Effector memory CD8-positive, alpha-beta T cell (primary cell): ENCODE measurements at places on chromosomes 6 and 20.
A peak's percentile ranks its signal among the peaks of the same experiment; 100 is the strongest.

GRCh38 chr20:50969435-50969834 lies 10.8 kb downstream of the MOCS3 start:
- DNase-seq = no peak

DNA sequence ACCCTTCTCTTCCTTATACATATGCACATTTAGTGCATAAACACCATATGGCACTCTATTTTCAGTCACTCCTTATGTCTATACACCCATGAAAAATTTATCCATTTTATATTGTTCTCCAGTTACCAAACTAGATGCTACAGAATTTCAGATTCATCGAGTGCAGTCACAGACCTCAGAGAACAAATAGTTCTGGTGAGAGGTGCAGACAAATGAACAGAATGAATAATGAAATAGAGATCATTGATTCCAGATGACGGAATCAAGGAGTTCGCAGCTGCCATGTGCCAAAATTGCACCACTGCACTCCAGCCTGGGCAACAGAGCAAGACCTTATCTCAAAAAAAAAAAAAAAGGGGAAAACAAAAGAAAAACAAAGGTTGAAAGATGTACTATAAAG lies 214.8 kb upstream of the CEP162 start:
- no peak for DNase-seq

DNA sequence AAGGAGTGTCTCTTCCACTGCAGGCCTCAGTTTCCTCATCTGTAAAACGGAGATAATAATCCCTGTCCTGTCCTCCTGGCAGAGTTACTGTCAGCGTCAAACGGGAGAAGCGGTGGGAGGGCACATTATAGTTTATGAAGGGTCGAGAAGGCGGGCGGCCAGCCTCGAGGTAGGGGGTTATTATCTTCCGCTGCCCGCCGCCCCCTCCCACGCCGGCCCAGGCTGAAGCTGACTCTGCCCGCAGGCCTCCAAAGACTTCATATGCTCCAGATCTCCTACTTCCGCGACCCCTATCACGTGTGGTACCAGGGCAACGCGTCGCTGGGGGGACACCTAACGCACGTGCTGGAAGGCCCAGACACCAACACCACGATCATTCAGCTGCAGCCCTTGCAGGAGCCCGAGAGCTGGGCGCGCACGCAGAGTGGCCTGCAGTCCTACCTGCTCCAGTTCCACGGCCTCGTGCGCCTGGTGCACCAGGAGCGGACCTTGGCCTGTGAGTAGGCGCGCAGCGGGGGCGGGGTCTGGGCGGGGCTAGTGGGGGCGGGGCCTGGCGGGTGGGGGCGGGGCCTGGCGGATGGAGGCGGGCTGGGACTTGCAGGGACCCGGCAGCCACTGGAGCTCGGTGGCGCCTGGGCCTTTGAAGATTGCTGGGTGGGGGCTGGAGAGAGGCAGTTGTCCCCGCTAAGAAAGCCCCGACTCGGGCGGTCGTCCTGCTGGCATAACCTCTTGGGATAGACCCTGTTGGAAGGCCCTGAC lies 2.8 kb downstream of the PROCR start:
- no peak for DNase-seq

DNA sequence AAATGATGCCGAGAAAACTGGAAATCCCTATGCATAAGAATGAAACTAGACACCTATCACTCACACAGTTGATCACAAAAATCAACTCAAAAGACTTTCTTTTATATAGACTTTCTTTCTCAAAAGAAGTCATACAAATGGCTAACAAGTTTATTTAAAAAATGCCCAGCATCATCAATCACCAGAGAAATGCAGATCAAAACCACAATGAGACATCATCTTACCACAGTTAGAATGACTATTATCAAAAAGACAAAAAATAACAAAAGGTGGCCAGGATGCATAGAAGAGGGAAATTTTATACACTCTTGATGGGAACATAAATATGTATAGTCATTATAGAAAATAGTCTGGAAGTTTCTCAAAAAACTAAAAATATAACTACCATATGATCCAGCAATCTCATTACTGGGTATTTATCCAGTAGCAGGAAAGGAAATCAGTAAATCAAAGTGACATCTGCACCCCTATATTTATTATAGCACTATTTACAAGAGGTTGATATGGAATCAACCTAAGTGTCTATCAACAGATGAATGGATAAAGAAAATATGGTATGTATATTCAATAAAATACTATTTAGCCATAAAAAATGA lies 3.4 kb upstream of the RNF217 start:
- no peak for DNase-seq

DNA sequence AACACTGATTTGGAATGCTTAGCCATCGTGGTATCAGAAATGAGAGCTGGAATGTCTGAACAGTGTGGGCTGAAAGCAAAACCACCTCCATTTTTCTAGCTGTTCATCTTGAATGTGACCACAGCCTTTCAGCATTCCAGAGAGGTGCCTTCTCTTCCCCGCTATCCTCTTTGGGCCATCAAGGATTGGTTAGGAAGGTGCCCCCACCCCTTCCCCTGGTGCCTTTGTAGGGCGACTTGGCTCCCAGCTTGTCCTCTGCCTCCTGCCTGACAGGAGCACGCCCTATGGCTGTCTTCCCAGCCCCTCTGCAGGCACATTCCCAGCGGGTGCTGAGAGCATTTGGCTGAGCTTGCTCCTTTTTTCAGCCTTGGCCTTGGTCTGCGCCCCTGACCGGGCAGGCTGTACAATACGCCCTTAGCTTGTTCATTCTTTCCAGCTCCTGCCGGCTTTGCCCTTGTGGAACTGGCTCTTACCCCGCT lies 97.5 kb downstream of the ARMC2 start:
- DNase-seq = no peak

- no peak for DNase-seq
Measured at GRCh38 chr6:131669891-131670290, 31.3 kb downstream of the OR2A4 start.

GRCh38 chr20:611843-612185 lies 1.7 kb upstream of the TCF15 start:
- DNase-seq = no peak

DNA sequence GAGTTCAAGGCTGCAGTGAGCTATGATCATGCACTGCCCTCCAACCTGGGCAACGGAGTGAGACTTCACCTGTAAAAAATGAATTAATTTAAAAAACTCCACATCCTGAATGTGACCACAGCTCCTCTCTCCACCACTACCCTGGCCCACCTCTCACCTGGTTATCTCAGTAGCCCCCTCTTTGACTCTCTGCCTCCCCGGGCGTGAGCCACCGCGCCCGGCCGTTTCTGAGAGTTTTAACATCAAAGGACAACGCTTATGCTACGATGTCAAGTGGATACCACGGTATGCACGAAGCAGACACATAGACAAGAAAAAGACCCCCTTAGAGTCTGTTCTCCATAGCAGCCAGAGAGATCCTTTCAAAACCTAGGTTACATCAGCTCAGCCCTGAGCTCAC lies 48.7 kb downstream of the FGD2 start:
- no peak for DNase-seq

DNA sequence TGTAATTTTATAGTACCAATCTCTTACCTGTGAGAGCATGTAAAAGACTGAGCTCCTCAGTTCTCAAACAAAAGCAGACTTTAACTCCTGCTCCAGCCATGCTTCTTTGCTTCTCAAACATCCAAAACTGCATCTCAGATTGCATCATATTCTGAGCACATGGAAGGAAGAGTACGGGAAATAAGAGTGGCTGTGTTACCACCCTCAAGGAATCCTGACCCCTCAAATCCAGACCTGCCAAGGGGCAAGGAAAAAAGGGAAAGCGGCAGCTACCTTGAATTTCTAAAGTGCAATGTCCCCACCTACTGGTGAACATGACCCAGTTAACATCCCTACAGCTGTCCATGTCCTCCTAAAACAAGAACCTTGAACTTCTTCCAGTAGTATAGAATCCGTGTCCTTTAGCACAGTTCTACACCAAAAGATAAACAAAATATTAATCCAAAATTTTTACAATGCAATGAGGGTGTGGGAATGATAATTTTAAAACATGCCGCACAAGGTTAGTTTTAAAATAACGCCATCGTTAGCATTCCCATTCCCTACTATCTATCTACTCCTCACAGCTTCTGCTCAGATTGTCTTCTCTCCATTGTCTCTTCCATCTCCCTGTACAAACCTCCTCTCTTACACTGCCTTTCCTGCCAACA lies 34.1 kb upstream of the HLA-DQB1 start:
- peak; percentile 39 for DNase-seq

DNA sequence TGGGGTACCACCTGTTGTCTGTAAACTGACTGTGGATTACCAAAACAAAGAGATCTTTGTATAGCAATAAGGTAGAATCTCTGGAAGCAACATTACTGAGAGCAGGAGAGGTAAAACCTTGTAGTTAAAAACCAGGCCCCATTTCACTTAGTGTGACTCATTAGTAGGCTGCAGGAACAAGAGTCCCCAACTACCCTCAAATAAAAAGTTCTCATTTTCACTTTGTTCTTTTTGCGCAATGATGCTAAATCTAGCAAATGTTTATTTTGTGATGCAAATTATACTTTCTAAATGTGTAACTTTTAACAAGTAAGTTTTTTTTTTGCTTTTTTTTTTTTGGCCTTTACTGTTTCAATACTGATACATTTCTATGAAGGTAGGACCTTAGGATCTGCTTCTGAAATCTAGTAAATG lies 67.1 kb downstream of the ESF1 start:
- DNase-seq = no peak

DNA sequence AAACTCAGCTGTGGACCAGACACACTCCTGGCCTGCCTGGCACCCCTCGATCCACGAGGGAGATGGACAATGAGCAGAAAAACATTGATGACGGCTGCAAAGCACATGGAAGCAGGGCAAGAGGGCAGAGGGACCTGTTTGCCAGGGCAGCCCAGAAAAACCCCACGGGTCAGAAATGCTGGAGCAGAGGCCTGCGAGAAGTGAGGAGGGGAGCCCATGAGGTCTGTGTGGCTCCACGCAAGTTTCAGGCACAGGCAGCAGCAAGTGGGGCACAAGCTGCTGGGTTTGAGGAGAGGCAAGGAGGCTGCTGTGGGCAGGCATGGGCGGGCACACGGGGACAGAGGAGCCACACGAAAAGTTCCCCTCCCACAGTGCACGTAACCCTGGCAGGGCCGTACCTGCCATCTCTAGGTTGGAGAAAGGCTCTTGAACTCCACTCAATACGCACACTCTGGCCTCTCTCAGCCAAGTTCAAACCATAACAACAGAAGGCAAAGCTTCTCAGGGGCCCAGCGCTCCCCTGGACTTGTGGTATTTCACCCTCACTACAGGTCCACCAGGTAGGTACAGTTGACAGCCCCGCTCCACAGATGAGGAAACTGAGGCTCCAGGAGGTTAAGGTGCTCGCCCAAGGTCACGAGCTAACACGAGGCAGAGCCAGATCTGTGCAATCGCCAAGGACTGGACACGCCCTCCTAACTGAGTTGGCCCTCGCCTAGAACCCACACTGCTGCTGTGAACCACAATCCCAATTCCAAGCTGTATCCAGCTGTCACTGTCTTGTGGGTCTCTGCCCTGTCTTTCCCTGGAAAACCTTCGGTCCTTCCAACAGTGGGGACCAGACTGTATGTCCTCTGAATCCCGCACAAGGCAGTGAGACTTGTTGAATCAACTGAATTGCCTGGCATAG lies 108.2 kb downstream of the NOL4L start:
- DNase-seq = no peak

GRCh38 chr6:143059663-143060353 lies 881 bp upstream of the AIG1 start:
- no peak for DNase-seq

- DNase-seq = peak; percentile 27
Measured at GRCh38 chr6:193773-194310, 98.4 kb upstream of the DUSP22 start.

- no peak for DNase-seq
Measured at GRCh38 chr20:924639-925038, 8.5 kb upstream of the ANGPT4 start.

DNA sequence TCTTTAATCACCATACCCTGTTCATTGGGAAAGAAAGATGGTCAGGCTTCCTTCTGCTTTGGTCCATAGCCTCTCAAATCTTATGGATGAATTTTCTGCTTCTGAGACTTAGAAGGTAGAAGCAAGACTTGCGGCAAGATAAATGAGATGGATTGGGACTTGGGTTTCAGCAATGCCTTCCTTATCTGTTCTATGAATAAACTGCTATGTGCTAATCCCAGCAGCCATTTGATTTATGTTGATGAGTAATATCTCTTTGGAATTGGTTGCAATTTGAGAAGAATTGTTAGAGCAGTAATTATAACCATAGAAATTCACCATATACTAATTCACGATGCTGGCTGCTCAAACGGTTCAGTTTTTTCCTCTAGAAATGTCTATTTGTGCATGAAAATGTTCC lies 48.3 kb downstream of the TXLNB start:
- no peak for DNase-seq

DNA sequence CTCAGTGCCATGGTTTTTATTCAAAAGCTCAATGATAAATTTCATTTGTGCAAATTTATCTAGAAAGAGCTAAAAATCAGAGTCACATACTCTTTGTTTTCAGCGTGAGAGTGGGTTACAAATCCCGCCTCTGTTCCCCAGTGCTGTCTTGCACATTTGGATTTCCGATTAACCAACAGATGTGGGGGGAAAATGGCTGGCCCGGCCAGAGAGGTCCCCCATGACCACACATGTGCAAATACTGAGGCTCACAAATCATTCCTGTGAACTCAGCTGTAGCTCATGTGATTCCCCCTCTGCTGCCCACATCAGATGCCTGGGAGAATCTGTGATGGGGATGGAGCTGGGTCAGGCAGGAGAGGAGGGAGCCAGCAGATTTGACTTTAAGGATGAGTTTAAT lies 168.7 kb downstream of the PAX1 start:
- DNase-seq = no peak
